ENCODE measurements at places on chromosomes 6 and 20. TPM values are rescaled to one million over a fixed set of nuclear protein-coding genes. Genes with fewer than 3 reads are reported as not detected.
A peak's percentile ranks its signal among the peaks of the same experiment; 100 is the strongest.

ADGRB3 gene
- total RNA-seq = not detected

PEX6 gene
- total RNA-seq = 12.0 TPM

EYA2 gene
- not detected for total RNA-seq

WFDC5 gene
- total RNA-seq = not detected

PLCB4 gene
- total RNA-seq = not detected

GPLD1 gene
- 0.45 TPM for total RNA-seq

GPX5 gene
- total RNA-seq = not detected

RRAGD gene
- 3.7 TPM for total RNA-seq

DEFB124 gene
- total RNA-seq = not detected

ACSS1 gene
- 42.5 TPM for total RNA-seq

IMPG1 gene
- total RNA-seq = not detected

DNA sequence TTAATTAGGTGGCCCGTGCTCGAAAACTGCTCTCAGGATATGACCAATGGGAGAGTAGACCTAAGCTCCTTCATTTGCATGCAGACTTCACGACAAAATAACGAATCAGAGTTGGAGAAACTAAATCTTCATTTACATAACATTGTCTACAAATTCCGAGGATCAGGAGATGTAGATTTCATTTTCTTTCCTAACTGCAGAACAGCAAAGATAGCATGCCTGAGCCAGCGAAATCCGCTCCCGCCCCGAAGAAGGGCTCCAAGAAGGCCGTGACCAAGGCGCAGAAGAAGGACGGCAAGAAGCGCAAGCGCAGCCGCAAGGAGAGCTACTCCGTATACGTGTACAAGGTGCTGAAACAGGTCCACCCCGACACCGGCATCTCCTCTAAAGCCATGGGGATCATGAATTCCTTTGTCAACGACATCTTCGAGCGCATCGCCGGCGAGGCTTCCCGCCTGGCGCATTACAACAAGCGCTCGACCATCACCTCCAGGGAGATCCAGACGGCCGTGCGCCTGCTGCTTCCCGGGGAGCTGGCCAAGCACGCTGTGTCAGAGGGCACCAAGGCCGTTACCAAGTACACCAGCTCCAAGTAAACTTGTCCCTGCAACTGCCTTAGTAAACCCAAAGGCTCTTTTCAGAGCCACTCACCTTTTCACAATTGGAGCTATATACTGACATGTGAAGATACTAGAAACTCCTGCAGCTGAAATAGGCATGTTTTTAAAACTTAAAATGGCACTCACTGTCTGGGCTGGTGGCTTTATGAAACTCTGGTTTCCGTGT is 96.5 kb downstream of the HFE start:
- DNase-seq = peak; percentile 80

- no peak for DNase-seq
Observed at GRCh38 chr6:167130008-167130677, 7.2 kb downstream of the CCR6 start.

- no peak for DNase-seq
Observed at GRCh38 chr6:76633259-76633658, 560.8 kb upstream of the IMPG1 start.

DNA sequence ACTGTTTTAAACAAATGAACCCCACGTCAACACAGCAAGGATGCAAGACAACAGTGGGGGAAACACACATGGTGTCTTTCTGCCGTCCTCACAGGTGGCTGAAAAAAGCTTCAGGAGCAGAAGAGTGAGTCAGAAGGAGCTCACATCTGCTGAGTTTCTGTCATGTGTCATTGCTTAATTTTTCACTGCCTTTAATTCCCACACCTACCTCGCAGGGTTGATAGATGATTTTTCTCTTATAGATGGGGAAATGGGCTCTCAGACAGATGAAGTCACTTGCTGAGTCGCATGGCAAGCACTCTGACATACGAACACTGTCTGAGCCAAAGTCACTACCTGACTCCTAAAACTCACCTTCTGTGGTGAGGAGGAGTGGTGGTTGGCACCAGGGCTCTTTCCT is 28.3 kb upstream of the CARMIL1 start:
- no peak for DNase-seq

DNA sequence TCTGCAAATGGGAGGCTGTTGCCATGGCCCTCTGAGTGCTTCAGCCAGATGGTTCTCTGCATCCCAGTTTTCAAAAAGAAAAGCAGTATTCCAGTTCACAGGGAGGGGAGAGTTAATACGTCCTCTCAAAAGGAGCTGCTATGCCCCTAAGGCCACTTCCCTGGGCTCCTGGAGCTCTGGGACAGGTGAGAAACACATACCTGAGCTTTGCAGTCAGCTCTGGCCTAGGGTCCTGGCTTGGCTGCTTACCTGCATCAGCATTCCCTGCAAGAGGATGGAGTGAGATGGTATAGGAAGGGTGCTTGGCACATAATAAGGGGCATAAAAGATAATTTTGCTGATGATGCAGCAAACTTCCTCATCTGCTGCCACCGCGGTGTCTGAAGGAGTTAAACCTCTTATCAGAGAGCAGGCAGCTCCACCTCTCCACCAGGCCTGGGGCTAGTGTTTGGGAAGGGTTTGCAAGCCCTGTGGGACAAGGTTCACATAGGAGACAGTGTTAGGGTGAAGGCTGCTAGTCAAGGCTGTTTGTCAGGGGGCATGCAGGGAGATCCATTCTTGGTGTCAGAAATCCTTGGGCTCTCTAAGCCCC is 62.7 kb downstream of the SLC24A3 start:
- no peak for DNase-seq

- DNase-seq = no peak
Observed at GRCh38 chr6:36946526-36946925, 8.0 kb upstream of the PI16 start.

DNA sequence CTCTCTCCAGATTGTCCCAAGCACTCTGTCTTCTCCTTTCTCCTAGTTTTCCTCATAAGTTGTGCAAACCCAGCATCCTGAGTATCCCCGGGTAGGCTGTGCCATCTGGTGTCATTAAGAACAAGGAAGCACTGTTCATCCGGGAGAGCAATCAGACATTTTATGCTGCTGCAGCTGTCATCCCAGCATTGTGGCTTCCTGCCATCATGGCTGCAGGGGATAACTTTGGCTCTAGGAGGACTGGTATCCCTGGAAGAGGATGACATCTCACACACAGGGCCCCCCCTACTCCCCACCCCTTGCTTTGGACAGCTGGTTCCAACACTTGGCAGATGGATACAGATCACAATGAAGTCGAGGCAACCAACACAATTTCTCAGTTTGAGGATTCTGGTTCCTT is 1195.1 kb upstream of the MAP3K7 start:
- DNase-seq = no peak

DNA sequence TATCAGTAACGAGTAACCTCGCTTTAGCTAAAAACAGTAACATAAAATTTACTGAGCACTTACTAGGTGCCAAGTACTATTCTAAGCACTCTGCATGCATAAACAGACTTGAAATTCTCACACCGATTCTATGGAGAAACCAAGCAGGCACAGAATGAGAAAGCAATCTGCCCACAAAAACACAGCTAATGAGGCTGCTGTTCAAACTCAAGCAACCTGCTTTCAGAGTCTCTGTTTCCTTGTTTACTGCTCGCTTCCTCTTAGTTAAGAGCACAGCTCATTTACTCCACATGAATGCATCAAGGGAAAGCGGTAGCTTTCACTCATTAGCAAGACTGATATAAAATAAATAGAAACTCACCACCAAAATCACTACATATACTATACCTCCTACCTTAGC is 37.4 kb downstream of the PRKN start:
- no peak for DNase-seq

- no peak for DNase-seq
Observed at GRCh38 chr6:56349194-56349593, 101.8 kb upstream of the COL21A1 start.

GRCh38 chr20:51417250-51418136 is 125.0 kb downstream of the NFATC2 start:
- no peak for DNase-seq

- no peak for DNase-seq
Observed at GRCh38 chr6:36633915-36634314, 39.8 kb downstream of the SRSF3 start.

DNA sequence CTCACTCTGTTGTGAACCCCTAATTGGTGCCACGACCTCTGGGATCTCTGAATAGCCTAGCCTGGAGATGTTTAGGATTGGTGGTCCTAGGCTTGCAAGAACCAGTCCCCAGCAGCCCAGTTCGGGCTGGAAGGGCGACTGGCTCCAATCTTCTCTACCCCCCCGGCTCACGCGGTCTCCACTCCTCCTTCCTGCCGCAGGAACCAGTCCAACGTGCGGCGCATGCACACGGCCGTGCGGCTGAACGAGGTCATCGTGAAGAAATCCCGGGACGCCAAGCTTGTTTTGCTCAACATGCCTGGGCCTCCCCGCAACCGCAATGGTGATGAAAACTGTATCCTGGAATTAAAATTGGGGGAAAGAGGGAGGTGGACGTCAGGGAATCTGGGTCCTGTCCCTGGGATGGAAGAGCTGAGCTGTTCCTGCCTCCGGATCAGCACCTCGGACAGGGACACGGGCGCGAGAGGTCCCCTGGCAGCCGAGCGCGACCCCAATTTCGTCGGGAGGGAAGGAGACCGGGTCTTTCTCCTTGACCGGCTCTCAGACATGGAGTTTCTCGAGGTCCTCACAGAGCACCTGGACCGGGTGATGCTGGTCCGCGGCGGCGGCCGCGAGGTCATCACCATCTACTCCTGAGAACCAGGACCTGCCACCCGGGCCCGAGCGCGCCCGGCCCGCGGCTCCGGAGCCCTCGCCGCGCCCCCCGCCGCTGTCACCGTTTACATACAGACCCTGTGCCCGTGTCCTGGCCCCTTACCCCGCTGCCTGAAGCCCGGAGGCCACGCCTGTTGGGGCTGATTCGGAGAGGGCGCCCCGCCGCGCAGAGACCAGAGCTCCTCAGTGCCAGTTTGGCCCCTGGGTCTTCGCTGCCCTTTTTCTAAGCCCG is 28.2 kb downstream of the SLC12A5 start:
- DNase-seq = peak; percentile 47

GRCh38 chr6:25392372-25392771 is 113.2 kb downstream of the CARMIL1 start:
- no peak for DNase-seq

DNA sequence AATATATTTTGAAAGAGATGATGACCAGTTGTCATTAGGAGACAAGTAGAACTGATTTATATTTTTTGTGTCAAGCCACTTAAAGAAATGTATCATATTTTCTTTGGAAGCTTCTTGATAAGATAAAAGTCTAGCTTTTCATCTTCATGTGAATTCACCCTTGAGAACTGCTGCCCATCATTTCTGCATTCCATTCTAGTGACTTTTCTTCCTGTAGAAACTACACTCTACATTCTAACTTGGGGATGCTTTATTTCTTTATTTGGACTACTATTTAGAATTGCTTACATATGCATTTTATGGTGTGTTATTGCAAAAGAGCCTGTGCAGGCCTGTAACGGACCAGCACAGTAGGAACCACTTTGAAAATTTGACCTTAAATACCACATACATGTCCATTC is 335.0 kb upstream of the KCNQ5 start:
- no peak for DNase-seq

DNA sequence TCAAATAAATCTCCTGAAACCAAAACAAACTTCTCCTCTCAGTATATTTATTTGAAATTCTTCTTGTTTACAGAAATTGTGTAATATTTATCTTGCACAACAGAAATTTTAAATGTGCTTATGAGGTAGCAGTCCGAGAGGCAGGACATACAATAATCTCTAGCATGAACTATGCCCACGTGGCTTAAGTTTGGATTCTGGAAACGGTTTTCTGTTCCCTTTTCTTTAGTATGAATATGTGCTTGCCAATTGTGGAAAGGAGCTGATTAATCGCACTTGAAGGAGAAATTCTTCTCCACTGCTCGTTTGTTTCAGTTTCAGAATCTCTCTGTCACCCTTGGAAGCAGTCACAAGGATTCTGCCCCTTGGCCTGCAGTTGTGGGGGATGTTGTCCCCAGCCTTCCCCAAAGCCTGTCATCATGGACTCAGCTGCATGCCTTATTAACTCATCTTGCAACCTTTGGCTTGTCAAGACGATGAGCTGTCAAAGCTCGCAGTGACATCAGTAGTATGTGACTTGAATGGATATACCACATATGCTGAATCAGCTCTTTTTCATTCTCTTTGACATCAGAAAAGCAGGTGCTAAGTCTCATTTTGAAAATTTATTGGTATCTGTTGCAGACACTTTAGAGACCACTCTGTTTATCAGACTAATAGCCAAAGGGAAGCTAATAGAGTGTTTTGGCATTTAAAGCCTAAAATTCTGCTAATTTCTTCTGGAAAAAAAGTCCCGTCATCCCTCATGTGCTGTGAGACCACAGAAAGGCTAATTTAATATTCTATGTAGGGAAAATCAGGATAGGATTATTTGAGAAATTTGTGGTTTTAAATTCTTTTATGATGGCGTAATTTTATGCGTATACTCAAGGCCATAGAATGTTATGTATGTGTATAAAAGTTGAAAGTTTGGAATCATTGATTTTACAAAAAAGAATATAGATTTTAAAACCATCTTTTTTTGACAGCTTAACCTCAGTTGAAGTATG is 186.8 kb downstream of the ARID1B start:
- DNase-seq = no peak

DNA sequence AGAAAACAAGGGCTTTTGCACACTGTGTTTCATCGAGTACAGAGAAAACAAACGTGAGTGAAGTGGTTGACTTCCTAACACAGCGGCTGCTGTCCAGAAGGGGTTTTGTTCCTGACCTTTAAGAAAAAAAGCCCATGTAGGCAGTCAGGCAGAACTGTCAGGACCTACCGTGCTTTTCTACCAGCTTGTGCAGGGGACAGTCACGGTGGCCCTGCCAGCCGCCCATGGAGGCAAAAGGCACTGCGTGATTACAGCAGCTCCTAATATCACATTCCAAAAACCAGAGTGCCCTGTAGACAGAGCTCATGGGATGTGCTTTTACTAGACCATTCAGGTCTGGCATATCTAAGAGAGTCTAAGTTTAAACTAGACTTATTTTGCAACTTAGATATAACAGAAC is 12.2 kb downstream of the TNFAIP3 start:
- no peak for DNase-seq

- no peak for DNase-seq
Observed at GRCh38 chr6:162683135-162683534, 44.4 kb downstream of the PRKN start.

GRCh38 chr6:6932968-6933367 is 174.8 kb upstream of the RREB1 start:
- no peak for DNase-seq

- no peak for DNase-seq
Observed at GRCh38 chr6:47440719-47441118, 36.9 kb upstream of the CD2AP start.

- DNase-seq = no peak
Observed at GRCh38 chr6:138226700-138227315, 8.5 kb upstream of the PBOV1 start.

DNA sequence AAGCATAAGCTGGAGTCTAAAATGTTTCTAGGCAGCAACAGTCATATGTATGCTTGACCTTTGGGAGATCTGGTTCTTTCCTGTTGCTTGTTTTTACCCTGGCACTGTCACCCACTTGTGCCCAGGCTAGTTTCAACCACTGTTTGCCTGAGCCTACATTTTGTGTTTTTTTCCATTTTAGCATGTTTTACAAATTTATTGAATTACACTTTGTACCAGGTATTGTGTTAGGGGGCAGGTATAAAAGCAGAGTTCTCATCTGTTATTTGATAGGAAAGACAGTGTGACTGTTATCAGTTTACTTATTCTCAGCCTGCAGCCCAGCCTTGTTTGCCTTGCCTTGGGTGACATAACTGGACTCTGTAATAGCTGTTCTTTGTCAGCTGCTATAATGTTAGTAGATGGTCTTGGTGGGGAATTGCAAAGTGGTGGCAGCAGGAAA is 147.0 kb downstream of the CDKAL1 start:
- DNase-seq = no peak

GRCh38 chr6:18016133-18016532 is 28.7 kb upstream of the KIF13A start:
- no peak for DNase-seq
